Nephron progenitor cell (in vitro differentiated cells): ENCODE measurements at places on chromosomes 2 and 18.

DNA sequence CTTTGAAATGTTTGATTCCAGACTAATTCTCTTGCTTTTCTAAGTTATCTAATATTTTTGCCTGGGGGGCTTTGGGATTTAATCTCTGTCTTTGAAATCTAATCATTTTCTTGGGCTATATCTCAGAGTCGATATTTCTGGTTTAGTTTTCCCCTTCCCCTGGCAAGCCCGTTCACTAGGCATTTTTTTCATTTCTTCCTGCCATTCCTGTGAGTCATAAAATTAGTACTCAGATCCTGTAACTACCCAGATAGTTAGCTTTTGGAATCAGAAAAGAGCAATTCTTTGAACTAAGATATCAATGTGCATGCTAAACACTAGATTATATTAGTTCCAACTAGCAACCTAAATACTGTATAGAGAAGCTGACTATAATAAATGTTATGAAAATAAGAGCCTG, 29.4 kb upstream of the RNF149 start:
- DNase-seq = no peak

DNA sequence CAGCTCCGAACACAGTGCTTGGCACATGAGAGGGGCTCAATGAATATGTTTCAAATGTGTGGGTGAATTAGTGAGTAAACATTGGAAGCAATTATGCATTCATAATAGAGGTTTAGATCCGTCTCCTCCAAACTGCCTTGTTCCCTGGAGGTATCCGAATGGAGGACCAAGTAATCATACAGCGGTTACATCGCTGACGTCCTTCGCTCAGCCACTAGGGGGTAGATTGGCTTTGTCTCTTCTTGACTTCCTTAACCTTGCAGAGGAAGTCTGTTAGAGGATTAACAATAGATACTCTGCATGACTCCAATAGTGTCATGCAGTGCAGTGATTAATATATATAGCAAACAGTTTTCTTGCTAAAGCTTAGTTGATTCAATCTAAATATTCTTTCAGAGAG, 517.0 kb downstream of the PTPRM start:
- peak; percentile 44 for DNase-seq

DNA sequence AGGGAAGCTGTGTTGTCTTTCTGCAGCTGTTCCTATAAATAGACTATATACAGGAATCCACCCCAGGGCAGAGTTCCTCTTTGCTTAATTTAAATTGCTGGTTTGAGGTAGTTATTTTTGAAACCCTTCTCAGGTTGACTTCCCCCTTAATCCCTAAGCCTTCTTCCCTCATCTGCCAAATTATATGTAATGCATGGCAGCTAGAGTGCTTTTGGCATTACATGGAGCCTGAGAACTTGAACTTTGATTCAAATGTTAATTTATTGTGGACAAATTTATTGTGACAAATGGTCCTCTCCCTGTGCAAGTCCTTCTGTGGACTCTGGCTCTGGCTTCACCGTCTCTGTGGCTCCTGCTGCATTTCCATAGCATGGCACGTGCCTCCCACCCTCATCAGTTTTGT, 29.2 kb downstream of the MYO1B start:
- DNase-seq = no peak

GRCh38 chr2:238808761-238809160, 39.1 kb upstream of the TWIST2 start:
- DNase-seq = no peak

GRCh38 chr18:76658627-76659026, 163.6 kb upstream of the ZNF516 start:
- DNase-seq = peak; percentile 67

GRCh38 chr2:206801418-206802189, 36.2 kb downstream of the FASTKD2 start:
- DNase-seq = no peak

DNA sequence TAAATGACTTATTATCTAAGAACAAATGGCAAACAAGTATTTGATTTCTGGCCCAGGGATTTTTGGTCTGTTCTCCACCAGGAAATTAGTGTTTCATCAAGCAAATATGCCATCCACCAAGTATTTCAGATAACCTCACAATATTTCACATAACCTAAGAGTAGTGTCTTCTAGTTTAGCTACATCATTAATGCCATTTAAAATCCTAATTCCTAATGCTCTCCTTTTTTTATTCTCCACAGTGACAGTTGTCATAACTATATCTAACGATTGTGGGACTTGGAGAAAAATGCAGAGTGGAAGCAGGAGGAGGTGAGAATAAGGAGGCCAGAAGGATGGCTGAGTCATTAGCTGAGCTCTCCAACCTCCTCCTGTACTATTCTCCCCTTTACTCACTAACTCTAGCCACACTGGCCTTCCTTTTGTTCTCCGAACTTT, 58.5 kb upstream of the CTLA4 start:
- DNase-seq = no peak

DNA sequence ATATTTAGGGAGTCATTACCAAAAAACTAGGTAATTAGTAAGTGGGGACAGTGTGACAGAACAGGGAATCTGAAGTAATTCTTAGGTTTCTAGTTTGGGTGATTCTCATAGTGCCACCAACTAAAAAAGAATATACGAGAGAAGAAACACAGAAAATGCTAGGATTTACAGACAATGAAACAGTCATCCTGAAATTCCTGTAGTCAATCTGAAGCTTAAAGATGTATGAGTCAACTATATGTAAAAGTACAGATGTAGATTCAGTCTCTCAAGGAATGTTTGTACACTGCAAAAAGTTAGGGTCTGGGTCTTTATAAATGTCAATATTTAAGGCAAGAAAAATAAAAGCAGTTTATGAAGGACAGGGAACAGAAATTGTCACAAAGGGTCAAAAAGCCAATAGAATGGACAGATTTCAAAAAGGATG, 107.0 kb downstream of the STRN start:
- no peak for DNase-seq

- DNase-seq = no peak
Measured at GRCh38 chr2:74921236-74921736, 37.2 kb upstream of the POLE4 start.

DNA sequence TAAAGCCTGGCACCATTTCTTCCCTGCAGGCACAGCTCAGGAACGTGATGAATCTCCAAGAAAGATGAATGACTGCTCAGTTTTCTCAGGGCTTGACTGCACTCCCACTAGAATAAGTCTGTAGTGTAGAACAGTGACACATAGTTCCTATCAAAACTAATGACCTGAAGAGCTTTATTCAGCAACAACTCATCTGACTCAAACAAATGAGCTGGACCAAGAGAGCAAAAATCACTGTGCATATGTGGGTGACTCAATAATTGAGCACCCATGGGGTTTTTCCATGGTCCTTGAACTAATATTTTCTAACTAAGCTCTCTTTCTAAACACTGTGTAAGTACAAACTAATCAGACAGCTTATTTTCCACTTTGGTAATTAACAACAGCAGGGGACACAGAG, 61.1 kb upstream of the XDH start:
- no peak for DNase-seq

DNA sequence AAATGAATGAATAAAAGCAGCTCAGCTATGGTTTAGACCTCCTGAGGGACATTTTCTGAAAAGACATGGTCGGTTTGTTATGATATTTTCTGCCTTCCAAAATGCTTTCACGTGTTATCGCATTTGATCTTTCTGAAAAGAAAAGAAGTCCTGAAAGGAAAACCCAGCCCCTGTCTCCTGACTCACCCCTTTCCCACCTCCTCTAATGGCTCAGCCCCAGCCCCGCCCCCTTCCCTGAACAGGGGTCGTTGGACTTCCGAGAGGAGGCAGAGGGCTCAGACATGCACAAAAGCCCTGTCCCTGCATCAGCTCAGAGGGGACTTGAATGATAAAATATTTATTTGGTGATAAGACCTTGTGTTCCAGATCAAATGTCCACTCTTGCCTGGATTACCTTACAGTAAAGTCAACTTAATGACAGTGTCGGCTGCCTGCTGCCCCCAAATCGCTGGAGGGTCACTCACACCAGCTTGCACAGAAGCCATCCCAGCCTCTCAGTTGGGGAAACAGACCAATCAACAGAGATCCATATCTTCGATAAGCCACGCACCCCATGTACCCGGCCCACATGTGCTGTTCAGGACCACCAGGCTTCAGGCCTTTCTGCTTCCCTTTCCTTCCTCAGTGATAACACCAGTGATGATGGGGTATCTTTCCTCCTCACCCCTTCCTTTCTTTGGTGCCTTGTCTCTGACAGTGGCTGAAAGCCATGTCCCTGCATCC, 69.6 kb downstream of the CLHC1 start:
- DNase-seq = peak; percentile 35

GRCh38 chr2:102251042-102251848, 60.1 kb upstream of the IL1RL1 start:
- DNase-seq = peak; percentile 69

- no peak for DNase-seq
Measured at GRCh38 chr2:215526341-215526740, 90.5 kb upstream of the FN1 start.

GRCh38 chr2:190646780-190647522, 1.9 kb upstream of the NAB1 start:
- DNase-seq = no peak

DNA sequence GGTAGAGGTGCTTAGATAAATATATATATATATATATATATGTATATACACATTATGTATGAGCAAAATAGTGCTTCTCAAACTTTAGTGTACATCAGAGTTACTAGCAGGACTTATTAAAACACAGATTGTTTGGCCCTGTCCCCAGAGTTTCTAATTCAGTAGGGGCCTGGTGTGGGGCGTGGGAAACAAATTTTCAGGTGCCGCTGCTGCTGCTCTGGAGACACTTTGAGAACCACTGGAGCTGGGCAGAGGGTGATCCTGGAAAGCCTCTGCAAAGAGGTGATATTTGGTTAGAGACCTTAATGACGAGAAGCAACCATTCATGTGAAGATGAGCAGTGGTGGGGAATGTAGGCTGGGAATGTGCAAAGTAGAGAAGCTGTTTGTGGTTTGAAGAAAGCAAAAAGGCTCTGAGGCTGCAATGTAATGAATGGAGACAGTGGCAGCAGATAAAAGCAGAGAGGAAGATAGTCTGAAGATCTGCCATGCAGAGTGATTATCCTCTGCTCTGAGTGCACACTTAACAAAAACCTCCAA, 142.9 kb downstream of the PLCL1 start:
- no peak for DNase-seq

DNA sequence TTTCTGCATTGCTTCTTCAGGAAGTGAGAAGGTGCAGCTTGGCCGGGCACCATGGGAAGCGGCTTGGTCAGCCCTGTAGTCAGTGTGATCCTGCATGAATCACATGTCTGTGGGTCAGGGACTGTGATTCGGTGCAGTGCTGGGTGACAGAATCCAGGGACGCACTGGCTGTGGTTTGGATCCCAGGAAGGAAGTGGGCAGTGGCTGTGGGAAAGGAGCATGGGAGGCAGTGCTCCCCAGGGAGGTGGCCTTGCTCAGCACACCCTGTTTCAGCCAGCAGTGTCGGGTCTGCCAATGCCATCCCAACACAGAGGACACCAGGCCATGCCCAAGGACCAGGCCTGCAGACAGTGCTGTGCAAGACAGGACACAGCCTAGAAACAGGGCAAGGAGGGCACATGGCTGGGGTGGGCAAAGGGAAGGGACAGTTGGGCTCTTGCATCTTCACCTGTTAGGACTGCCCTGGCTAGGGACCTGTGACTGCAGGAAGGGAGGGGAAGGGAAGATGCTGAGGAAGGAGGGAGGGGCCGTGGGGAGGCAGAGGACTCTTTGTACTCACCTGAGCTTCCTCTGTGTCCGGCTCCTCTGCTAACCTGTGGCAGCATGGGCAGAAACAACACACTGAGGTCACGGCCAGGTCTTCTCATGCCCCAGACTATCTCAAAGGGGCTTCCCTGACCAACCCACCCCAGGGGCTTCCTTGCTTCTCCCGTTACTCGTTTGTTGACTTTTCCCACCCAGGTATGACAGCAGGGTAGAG, 37.2 kb upstream of the DNMT3A start:
- DNase-seq = no peak

GRCh38 chr2:216574046-216574445, 59.2 kb upstream of the IGFBP2 start:
- no peak for DNase-seq

DNA sequence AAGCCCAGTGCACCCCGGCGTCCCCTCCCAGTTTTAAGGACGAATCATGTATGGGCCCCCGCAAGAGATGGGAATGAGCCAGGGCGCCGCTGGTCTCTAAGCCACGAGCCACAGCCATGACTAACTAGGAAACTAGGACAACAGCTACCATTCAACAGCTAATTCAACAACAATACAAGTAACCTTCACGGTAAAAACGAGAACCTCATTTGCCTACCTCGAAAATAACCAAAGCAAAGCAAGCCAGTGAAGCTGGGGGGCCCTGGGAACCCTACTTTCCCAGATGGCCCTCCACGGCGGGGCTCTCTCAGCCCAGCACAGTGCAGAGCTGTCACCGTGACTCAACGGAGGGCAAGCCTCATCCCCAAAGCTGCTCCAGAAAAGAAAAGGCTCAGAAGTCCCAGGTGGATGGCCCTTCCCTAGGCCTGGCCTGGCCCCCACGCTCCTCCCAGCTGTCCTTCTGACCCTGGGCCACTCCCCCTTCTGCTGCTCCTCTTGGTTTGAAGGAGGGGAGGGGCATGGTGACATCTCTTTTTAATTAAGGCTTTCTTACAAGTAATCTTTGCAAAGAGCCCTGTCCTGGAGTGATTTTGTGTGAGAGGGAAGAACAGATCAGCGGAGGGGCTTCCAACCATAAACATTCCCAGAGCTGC, 126.3 kb downstream of the HDAC4 start:
- DNase-seq = no peak

DNA sequence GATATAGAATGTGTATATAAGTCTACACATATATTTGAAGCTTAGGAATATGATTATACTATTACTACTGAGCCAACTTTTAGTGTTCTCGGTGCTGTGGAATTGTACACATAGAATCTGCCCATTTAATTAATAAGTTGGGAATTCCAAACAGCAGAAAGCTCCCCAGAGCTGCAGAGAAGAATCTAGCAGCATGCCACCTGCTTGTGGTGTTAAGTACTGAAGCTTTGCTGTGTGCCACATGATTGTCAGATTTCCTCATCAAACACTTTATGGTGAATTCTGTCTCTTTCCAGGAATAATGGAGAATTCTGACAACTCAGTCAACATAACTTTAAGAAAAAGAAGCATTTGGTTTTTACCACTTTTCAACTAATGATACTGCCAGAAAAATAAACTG, 117.8 kb downstream of the WDSUB1 start:
- DNase-seq = no peak
